ENCODE measurements at places on chromosomes 16 and 17.

GRCh38 chr17:68840073-68840472 is 115.1 kb downstream of the ABCA8 start:
- no peak for DNase-seq

DNA sequence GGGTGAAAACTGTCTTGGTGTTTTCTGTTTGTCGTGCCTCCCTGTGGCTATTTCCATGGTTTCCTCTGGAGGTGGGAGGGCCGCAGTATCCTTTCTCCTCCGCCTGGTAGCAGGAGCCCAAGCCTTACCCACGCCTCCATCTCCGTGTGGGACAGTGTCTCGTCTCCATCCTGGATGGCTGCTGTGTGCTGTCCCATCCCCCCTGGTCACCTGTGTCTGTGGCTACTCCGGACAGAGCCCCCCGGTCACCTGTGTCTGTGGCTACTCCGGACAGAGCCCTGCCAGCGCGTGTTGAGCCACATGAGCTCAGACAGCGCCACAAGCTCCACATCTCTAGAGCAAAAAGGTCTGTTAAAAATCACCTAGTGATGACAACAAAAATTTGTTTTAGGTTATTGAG is 198.2 kb upstream of the CHMP6 start:
- no peak for DNase-seq

- no peak for DNase-seq
Observed at GRCh38 chr17:80937462-80938381, 53.9 kb upstream of the CHMP6 start.

GRCh38 chr16:58034128-58034685 is 8.7 kb downstream of the MMP15 start:
- DNase-seq, result no peak

DNA sequence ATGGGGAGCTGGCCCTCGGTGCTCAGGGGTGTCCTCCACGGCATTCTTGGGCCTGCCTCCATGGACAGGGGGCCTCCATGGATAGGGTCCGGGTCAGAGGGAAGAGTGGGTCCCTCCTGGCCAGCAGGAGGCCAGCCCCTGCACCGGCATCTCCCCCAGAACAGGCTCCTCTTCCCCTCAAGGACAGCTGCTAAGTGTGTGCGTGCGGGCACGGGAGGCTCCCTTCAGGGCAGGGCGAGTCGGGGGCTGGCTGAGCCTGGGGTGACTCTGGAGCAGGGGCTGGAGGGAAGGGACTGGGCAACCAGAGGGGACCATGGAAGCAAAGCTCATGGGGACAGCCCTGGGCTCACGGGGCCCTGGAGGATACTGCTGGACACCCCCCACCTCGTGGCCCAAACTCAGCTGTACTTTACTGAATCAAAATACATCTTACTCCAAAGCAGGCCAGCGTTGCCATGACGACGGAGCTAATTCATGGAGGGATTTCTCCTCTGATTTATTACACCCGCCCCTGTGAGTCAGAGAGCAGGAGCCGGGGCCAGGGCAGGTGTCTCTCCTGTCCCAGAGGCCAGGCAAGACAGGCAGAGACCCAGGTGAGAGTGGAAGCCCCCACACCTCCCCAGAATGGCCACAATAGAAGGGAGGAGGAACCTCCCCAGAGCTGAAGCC is 2.1 kb downstream of the CASKIN1 start:
- no peak for DNase-seq

DNA sequence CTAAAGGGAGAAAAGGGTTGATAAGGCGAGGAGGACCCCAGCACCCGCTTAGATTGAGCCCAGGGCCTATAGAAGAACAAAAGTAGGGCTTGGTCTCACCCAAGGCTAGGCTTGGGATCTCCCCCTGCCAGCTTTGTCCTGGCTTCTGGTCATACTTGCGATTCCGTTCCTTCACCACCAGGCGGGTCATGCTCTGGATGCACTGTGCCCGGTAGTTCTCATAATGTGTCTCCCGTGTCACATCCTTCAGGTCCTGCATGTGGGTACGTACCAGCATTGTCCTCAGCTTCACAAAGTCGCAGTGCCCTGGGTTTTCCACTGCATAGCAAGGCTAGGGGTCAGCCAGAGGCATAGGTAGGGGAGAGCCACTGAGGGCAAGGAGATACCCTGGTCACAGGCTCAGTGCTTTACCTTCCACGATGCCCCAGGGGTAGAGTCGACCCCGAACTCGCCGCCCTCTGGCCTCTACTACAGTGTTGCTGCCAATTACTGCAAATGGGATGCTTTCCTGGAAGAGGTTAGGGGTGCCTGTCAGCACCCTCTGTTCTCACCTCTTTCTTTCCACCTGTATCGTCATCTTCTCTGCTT is 6.5 kb upstream of the MTMR4 start:
- DNase-seq, result no peak

- DNase-seq, result no peak
Observed at GRCh38 chr16:81586417-81586816, 141.8 kb downstream of the CMIP start.

DNA sequence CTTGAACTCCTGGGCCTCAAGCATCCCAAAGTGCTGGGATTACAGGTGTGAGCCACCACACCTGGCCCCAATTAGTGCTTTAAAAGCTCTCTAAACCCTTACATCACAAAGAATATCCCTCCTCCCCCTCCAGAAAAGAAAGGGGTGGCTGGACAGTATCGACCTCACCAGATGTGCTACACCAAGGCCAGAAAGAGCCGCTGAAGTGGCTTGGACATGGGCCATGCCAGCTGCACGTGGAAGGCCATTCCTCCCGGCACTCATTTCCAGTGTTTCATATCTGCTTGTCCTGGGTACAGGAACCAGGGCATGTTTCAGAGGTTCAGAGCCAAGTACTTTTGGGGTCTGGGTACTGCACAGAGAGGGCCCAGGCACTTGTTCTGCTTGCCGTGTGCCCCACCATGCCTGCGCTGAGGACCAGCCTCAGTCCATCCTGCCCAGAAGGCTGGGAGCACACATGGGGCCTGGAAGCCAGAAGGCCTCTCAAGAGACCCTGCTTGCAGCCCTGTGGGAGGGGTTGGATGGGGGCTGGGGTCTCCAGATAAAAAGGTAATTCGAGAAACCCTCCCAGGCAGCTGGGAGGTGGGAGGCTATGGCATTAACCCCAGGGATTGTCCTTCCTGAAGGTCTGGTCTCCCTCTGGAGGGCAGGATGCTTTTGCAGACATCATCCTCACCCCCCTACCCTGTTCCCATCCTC is 3.5 kb upstream of the SRRM2 start:
- no peak for DNase-seq

DNA sequence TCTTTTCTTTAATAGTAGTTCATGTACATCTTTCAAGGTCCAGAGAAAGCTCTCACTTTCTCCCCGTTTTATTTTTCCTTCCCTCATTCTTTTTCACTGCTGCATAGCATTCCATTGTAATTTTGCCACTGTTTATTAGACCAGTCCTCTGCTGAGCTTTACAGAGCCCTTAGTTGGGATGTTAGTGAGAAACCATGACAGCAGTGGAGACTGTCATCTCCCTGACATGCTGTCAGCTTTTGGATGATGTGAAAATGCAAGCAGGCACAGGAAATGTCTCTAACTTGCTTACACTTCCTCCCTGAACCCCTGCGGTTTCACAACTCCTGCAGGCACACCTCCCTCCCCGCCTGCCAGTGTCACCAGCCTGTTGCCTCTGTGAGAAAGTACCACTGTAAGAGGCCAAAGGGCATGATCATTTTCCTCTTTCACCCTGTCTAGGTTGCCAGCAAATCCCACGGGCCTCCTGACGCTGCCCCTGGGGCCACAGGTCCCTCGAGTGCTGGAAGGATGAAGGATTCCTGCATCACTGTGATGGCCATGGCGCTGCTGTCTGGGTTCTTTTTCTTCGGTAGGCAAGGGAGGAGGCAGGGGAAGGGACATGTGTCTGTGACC is at the start of gene ITGAL:
TSS of gene ITGAL (plus strand) at position 415 of the 615 bp plus-strand sequence. CDS start at position 511, 96 bp downstream.
- no peak for DNase-seq

DNA sequence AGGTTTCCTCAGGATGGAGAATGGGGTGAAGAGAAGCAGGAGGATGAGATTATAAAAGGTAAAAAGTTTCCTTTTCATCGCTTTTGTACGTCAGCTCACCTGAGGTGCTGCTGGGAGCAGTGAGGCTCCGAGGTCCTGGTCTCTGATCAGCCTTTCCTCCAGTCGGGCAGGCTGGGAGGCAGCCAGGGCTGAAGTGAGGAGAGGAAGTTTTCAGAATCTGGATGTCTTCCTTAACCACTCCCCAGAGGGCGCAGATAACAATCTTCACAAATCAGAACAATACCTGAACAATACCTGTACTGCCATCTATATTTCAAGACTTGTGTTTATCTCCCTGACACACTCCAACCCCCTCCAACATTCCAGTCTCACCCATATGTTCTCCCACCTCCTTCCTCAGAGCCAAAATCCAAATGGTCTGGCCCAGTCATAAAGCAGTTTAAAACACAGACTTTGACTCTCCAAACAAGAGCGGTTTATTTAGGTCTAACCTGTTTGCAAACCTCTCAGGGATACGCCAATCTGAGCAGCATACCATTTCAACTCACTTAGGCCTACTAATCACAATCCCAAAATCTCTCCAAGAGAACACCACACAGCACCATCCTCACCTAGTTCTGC is 6.8 kb downstream of the ZNF18 start:
- no peak for DNase-seq

DNA sequence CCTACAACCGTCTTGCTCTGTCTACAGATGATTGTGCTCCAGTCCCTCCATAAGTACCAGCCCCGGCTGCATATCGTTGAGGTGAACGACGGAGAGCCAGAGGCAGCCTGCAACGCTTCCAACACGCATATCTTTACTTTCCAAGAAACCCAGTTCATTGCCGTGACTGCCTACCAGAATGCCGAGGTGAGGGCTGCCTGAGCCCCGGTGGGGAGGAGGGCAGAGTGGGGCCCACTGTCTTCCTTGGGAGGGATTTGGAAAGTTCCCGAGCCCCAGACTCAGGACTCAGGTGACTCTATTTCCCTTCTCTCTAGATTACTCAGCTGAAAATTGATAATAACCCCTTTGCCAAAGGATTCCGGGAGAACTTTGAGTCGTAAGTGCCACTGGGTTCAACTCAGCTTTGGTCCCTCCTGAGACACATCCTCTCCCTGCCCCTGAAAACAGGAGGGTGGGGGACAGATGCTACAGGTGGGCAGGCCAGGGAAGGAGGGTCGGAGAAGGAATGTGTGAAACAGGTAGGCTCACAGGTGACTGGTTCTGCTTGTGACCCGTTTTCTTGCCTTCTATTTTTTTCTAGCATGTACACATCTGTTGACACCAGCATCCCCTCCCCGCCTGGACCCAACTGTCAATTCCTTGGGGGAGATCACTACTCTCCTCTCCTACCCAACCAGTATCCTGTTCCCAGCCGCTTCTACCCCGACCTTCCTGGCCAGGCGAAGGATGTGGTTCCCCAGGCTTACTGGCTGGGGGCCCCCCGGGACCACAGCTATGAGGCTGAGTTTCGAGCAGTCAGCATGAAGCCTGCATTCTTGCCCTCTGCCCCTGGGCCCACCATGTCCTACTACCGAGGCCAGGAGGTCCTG is 11.4 kb downstream of the TBX21 start:
- no peak for DNase-seq

- no peak for DNase-seq
Observed at GRCh38 chr16:81481207-81481821, 36.7 kb downstream of the CMIP start.

DNA sequence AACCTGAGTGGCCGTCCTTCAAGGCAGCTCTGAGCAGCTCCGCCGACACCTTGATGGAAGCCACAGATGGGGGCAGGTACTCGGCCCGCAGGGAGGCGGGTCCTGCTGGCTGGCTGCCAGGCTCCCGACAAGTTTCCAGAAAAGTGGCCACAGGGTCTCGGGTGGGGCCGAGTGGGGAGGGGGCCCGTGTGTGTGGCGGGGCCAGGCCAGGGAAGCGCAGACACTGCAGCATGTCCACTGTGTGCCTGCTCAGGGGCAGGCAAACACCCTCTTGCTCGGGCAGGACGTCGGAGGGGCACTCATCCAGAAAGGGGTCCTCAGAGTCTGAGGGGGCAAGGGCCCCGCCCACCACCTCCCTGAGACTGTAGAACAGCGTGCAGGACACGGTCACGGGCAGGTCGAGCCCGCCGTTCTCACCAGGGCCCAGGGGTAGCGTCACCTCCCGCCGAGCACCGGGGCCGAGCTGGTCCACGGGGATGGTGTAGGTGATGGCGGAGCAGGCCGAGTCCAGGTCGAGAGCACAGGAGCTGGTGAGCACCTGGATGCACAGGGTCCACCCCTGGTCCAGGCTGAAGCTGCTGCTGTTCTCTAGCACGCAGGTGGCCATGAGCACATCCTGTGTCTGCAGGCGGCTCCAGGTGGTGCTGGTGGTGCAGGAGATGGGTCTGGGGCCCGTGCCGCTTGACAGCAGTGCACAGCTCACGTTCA is 5.1 kb downstream of the FAAP100 start:
- DNase-seq, result no peak

GRCh38 chr16:78128913-78129312 is 29.5 kb downstream of the WWOX start:
- no peak for DNase-seq

DNA sequence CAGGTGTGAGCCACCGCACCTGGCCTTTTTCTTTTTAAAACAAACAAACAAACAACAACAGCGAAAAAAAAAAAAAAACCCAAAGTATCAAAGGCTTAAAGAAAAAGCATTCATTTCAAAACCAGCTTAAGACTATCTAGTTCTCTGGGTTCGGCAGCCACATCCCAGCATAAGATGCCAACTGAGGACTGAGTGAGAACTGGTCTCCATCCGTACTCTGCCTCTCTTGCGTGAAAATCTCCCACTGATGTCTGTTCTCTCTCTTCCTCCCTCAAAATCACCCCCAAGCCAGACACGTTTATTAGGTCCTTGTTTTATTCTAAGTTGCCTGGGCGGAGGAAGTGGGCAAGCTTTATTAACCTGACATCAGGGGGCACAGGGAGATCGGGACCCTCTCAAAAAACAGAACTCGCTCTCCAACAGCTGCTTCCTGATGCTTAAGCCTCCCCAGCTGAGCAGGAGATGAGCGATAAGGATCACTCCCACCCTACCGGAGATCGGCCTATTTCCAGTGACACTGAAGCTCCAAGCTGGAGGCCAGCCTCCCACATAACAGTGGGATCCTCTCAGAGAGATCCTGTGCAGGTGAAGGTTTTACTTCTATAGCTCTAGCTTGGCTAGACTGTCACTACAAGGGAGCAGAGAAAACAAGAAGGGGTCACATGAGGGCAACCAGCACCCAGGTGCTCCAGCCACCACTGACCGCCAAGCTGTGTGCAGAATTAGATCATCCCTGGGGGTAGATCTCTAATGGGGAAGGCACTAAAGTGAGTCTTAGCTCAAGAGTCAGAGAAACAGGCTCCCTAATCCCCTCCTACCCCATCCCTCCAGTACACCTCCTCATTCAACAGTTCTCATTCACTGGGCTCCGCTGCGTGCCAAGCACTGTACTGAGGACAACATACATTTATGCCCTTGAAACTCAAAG is 13.6 kb downstream of the CDC42EP4 start:
- no peak for DNase-seq
